ENCODE measurements at places on chromosomes 2 and 18.

- DNase-seq, result no peak
Measured at GRCh38 chr2:143397884-143398614, 268.8 kb downstream of the ARHGAP15 start.

DNA sequence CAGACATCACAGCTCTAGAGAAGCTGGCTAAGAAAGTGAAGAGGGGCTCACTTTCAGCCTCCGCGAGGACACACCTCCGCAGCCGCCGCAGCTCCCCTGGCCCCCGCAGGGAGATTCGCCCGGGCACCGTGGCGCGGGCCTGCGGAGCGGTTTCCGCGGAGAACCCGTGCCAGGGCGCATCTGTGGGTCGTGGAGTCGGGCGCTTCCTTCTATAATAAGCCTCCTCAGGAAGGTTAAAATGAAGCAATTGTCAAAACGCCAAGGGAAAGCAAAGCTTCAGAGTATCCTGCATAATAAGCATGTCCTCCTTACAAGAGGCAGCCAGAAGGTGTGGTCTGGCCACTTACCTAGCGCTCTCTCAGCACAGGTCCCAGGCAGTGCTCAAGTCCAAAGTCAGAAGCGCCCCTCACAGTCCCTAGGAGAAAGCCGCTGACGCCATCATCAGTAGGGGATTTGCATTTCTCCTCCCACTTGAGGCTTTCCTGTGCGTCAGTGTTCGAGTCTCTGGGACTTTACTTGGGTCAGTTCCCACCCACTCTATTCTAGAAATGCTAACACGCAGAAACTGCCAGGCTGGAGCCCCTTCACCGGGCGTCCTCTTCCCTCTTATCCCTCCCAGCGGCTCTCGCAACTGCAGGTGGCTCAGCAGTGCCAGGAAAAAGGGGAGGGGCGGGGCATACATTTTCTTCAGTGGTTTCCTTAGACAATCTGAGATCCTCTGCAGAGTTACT, at the start of gene STAT4:
STAT4 (minus strand) TSS at position 395 of the 731 bp plus-strand sequence. CDS start 2,791 bp downstream, outside the sequence.
- DNase-seq, result peak; percentile 44

GRCh38 chr2:65511306-65511705, 78.9 kb upstream of the SPRED2 start:
- no peak for DNase-seq

- DNase-seq, result no peak
Measured at GRCh38 chr2:211737282-211737681, 801.3 kb downstream of the ERBB4 start.

DNA sequence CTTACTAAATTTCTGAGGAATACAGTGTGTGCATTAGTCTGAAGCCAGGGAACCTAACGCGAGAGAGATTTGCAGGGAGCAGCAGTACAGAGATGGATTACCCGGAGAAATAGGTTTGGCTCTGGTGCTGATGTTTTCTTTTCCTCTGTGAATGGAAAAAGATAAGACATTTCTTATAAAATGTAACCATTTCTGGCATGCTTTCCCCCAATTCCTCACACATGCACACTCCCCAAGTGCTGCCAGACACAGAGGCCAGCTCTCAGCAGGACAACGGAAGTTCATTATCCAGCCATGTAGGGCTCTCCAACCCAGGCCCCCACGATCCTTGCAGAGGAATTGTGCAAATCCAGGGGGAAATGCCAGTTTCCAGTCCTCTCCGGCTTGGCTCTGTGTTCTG, 224.5 kb upstream of the MGAT5 start:
- DNase-seq, result no peak

Measured in Kasumi-1 (cell line).